ENCODE measurements at places on chromosomes 13 and 19. TPM values are rescaled to one million over a fixed set of nuclear protein-coding genes. Genes with fewer than 3 reads are reported as not detected.

Gene TMEM86B
- 11.7 TPM for total RNA-seq

Gene UBE2L5
- total RNA-seq = not detected

Gene GJB6
- total RNA-seq = 5.6 TPM

Gene ERCC5
- total RNA-seq = 71.5 TPM

Gene DBP
- total RNA-seq = 25.8 TPM

Gene TEX29
- total RNA-seq = 0.50 TPM

Data from activated naive CD4-positive, alpha-beta T cell treated with anti-CD3 and anti-CD28 coated beads, Interleukin-2, amount 10 ng/mL, durations not matched to agents 5 hours and 36 hours (primary cell).